ENCODE measurements at places on chromosomes 16 and 17.

DNA sequence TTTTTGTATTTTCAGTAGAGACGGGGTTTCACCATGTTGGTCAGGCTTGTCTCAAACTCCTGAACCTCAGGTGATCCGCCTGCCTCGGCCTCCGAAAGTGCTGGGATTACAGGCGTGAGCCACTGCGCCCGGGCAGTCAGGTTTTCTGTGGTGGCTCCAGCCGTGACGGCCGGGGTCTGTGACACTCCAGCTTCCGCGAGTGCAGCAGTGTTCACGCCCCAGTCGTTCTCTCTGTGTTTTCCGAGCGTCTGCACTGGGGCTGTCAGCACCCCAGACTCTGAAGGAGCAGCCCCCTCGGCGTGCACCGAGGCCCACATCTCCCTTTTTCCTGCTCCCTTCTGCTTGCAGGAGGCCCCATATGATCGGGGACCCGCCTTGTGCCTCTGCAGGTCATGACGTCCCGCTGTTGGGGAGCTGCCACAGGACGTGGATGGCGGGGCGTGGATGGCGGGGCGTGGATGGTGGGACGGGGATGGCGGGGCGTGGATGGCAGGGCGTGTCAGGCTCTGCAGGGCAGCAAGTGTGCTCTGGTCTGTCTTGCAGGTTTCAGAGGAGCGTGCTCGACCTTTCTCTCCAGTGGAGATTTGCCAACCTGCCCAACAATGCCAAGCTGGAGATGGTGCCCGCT lies 5.7 kb downstream of the ASPSCR1 start:
- no peak for DNase-seq

GRCh38 chr16:17356243-17356933 lies 114.4 kb downstream of the XYLT1 start:
- peak; percentile 4 for DNase-seq

- DNase-seq: no peak
Measured at GRCh38 chr16:85863384-85863774, 35.6 kb upstream of the IRF8 start.

DNA sequence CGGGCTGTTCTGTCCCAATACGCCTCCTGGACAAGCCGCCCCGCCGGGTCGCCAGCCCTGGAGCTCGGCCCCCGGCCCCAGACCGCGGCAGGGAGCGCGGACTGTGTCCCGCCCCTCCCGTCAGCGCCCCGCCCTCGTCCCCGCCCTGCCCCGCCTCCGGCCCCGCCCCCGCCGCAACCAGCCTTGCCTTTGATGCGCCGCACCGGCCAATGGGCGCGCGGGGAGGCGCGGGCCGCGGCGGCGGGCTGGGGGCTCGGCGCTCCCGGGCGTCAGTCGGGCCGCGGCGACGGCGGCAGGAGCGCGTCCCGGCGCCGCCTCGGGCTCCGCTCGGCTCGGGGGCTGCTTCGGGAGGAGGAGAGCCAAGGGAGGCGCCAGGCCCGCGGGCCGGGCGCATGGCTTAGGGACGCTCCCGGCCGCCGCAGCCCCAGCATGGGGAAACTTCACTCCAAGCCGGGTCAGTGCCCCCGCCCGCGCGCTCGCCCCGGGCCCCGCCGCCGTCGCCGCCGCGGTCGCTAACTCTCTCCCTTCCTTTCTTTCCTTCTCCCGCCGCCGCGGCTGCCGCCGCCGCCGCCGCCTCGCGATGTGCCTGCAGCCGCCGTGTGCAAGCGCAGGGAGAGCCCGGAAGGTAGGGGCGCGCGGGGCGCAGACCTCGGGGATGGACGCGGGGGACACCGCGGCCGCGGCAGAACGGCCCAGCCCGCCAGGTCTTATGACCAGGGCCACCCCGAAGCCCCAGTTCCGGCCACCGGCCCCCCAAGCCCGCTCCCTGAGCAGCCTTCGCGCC lies at the start of gene NKD1:
NKD1 (plus strand) TSS at position 272 of the 784 bp plus-strand sequence; CDS start at position 430, 158 bp downstream.
- DNase-seq: peak; percentile 87

DNA sequence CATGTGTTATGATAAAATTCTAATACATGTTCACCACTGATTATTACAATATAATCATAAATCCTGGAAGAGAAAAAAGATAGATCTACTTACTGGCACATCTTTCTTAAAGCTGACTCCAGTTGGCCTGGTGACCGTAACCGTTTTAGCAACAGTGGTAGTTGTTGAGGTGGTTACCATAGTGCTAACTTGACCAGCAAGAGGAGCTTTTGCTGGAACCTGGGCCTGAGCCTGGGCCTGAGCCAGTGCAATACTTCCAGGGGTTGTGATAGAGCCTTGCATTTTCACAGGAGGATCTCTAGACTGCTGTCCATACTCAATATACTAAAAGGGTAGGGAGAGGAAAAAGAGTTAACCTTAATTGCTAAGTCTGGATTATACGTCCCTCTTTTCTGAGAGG lies 36.2 kb downstream of the SETD6 start:
- DNase-seq: no peak

DNA sequence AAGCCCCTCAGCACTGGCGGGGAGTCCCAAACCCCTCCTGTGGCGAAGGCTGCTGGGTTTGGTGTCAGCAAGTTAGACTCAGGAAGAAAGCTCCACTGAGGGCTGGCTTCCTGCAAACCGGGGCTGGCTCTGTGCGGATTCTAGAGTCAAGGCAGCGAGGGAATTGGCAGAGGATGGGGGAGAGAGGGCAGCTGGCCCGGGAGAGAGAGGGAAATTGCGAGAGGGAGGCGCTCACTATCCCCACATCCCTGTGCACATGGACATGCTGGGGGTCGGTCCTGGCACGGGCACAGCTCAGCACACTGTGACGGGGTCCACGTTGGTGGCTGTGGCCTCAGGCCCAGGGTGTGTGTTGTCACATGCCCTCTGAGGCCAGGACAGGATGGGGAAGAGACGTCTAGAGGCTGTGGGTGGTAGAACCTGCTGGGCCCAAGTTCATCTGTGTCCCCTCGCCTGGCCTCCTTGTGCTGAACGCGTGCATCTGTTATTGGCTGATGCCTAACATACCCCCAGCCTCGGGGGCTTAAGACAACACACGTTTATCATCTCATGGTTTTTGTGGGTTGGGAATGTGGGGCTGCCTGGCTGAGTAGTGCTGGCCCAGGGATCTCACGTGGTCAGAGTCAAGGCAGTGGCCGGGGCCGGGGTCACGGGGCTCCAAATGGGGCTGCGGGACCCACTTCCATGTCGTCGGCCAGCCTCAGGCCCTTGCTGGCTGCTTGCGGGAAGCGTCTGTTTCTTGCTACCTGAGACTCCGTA lies 16.7 kb upstream of the JPH3 start:
- no peak for DNase-seq

DNA sequence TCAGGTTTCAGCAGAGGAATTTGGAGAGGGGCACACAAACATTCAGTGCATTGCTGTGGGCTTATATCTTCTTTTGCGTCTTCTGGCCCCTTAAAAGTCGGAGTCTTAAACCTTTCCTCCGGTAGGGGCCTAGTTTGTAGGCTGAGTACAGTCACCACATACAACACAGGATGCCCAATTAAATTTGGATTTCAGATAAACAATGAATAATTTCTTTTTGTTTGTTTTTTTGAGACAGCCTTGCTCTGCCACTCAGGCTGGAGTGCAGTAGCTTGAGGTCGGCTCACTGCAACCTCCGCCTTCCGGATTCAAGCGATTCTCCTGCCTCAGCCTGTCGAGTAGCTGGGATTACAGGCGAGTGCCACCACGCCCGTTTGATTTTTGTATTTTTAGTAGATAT lies 26.7 kb upstream of the ADORA2B start:
- no peak for DNase-seq

DNA sequence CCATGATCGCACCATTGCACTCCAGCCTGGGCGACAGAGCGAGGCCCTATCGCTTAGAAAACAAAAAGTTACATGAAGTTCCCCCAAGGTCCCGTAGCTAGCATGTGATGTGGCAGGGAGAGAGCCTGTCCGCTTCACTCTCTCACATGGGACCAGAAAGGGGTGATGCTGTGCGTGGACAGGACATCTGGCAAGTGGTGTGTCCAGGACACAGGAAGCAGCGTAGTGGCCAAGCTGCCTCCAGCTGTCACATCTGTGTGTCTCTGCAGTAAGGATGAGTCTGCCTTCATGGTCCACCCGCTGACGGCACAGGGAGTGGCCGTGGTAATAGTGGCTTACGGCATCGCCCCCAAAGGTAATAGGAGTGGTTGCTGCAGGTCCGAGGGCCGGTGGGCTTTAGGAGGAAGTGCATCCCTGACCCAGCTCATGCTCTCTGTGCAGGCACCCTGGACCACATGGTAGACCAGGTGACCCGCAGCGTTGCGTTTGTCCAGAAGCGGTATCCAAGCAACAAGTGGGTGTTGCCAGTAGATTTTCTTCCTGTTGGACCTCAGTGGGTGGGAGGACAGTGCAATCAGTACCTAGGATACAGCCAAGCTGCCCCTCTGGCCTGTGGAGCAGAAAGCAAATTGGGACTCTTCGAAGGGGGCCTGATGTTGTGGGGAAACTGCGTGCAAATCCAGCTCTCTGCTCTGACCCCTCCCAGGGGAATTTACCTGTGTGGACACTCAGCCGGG lies 9.5 kb upstream of the BIRC5 start:
- DNase-seq: no peak

DNA sequence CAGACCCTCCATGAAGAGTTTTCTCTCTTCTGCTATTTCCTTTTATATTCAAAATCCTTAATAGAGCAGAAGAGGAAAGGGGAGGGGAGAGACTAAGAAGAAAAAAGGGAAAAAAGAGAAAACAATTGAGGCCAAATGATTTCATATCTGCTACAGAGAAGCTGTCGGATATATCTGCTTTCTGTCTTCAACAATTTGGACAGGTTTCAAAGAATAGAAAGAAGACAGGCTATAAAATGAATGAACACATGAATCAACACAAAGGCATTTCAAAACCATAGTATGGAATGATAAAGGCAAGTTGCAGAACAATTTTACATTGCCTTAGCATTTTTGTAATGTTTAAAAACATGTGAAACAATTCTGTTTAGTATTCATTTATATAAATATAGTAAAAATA lies 4.7 kb upstream of the CMTR2 start:
- DNase-seq: no peak

GRCh38 chr16:81581107-81581506 lies 136.5 kb downstream of the CMIP start:
- DNase-seq: no peak

DNA sequence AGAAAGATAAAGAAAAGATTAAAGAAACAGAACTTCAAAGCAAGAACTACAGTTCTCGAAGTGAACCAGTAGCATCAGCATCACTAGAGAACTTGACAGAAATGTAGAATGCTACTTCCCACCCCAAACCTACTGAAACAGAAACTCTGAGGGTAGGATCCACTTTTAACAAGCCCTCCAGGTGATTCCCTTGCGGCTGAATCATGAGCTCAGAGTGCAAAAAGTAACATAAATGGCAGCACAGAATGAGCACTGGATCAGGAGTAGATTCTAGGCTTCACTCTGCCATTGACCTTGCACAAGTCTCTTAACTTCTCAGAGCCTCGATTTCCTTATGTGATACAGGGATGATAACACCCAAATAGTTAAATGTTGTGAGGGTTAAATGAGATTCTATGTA lies 5.8 kb downstream of the TOM1L2 start:
- no peak for DNase-seq

DNA sequence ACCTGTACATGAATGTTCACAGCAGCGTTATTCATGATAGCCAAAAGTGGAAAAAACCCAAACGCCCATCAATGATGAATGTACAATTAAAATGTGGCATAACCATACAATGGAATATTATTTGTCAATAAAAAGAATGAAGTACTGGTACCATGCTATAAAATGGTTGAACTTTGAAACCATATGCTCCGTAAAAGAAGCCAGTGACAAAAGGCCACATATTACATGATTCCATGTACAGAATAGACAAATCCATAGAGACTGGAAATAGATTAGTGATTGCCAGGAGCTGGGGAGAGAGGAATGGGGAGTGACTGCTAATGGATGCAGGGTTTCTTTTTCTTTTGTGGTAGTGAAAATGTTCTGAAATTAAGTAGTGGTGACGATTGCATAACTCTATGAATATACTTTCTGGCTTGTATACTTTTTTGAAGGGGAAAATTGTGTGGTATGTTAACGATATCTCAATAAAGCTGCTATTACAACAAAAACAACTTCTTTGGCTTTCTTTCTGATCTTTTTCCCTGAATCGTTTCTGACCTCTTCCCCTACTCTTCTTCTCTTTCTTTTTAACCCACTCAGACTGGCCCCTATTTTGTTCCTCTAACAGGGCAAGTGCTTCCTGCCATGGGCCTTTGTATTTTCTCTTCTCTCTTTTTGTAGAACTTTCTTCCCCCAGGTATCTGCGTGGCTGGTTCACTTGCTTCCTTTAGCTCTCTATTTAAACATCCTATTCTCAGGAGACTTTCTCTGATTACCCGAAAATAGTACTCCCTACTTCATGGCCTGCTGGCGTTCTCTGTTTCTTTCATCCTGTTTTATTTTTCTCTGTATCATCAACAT lies 67.9 kb downstream of the FTO start:
- DNase-seq: no peak

- peak; percentile 81 for DNase-seq
Measured at GRCh38 chr17:3944485-3945388, 19.5 kb downstream of the ATP2A3 start.

DNA sequence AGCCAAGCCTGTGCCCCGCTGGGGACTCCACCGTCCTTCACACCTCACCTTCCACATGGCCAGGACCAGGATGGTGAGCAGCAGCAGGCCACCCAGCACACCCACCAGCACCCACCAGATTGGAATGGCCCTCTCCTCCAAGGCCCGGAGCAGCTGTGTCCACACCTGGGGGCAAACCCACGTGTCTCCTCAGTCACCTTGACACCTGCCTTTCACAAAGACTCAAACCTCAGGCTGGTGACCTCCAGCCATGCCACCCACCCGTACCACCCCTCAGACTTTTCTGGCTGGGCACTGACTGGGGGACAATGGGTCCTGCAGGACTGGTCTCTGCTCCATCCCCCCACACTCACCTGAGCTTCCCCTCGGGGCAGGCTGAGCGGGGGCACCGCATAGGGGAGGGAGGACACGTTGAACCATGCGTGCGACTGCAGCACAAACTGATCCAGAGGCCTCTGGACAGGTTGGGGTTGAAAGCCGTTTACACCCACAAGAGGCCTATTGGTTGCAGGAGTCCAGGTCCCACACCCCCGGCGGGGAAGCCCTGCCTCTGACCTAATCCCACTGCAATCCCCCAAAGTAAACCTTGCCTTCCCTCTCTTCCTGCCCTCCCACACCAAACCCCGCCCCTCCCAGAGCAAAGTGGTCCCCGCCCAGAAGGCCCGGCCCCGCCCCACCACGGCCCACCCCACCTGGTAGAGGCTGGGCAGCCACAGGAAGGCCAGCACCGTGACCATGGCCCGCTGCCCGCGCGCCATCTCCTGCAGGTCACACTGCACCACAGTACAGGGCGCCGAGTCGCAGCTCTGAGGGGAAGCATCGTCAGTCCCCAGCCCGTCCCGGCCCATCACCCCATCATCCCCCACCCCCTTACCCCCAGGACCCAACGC lies 10.9 kb upstream of the FAM171A2 start:
- DNase-seq: no peak

- no peak for DNase-seq
Measured at GRCh38 chr16:20833086-20833485, 26.8 kb downstream of the REXO5 start.

- DNase-seq: no peak
Measured at GRCh38 chr16:54171626-54172537, 114.7 kb downstream of the IRX3 start.

DNA sequence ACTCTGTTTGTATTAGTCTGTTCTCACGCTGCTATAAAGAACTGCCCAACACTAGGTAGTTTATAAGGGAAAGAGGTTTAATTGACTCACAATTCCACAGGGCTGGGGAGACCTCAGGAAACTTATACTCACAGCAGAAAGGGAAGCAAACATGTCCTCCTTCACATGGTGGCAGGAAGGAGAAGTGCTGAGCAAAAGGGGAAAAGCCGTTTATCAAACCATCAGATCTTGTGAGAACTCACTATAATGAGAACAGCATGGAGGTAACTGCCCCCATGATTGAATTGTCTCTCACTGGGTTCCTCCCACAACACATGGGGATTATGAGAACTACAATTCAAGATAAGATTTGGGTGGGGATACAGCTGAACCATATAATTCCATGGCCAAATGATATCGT lies 30.9 kb downstream of the ABCC1 start:
- no peak for DNase-seq

Data from left hindlimb (tissue), 1 donor.